ENCODE measurements at places on chromosomes 3 and 15.

GRCh38 chr15:90315278-90315982, 36.7 kb upstream of the ZNF774 start:
- DNase-seq, result no peak

DNA sequence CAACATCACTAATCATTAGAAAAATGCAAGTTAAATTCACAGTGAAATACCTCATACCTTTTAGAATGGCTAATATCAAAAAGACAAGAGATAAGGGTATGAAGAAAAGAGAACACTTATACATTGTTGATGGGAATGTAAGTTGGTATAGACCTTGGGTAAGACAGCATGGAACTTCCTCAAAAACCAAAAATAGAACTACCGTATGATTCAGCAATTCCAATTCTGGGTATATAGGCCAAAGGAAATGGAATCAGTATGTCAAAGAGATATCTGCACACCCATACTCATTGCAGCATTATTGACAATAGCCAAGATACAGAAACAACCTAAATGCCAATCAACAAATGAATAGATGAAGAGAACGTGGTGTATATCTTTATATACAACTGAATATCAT, 166.8 kb upstream of the LRRN1 start:
- DNase-seq, result no peak

- DNase-seq, result no peak
These were observed 53.1 kb upstream of the IP6K2 start for GRCh38 chr3:48770192-48770502.

- no peak for DNase-seq
These were observed 376.8 kb upstream of the ALCAM start for GRCh38 chr3:104989878-104990277.

DNA sequence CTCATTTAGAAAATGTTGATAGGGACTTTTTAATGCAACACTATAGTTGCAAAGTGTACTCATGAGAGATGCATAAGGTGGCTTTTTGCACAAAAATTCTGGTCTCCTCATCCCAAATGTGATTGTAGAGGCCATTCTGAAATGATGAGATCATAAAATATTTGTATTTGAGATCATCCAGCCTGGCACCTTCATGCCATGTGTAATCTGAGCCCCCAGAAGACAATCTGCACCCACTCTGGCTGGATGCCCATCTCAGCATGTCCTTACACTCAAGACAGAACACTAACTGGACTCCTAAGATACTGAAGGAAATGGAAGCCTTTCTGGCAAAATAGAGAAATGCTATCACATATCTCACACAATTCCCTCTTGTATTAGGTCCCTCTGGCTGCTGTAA, 49.2 kb downstream of the SLC7A14 start:
- no peak for DNase-seq

DNA sequence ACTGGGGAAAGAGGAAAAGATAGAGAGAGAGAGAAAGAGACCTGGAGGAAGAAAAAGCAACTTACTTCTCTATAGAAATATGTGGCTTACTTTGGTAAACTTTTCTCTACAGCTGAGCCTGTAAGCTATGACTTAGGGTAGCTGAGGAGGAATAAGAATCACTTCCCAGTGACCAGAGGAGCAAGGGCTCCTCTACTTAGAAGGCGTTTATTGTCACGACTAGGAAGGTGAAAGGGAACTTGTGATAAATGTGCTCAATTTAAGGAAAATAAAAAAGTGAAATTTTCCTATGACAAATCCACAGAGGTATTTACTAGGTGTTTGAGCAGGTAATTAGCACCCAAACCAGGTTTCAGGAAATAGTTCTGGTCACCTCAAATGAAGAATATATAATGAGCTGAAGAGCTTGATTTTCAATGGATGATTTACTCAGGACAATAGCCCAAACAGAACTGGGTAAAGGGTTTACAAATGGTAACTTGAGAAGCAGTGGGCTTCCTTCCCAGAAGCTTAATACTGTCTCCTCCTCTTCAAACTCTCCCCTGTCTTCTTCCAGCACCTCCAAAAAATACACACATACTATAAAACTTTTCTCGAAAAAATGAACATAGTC, 46.1 kb downstream of the SOX2 start:
- no peak for DNase-seq

GRCh38 chr15:76189106-76189505, 122.2 kb downstream of the ETFA start:
- no peak for DNase-seq

DNA sequence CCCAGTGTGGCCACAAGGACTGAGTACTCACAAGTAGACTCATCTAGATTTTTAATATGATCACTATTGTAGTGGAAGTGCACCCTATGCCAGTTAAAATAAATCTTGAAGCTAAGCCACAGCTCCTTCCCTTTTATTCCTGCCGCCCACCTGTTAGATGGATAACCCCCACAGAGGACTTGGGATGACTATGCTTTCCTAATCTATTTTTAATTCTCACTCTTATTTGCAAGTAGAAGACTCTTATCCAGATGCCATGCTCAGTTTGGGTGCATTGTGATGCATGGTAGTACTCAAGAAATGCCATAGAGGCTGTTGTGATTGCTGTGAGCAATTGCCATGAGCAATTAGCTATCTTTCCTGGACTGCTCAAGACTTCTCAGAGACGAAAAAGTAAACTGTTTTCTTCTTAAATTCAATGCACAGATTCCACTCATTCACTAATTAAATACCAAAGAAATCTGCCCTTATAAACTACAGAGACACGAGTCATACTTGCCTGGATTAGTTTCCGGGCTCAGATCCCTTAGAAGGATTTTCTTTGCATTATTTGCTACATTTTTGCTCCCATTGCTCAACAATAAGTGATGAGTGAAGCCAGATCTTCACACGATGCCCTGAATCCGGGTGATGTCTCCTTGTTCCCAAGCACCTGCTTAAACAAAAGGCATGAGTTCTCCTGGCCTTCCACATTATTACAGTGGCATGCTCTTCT, 472.1 kb downstream of the SOX2 start:
- no peak for DNase-seq

GRCh38 chr3:187750513-187751123, 5.3 kb upstream of the BCL6 start:
- DNase-seq, result no peak

GRCh38 chr3:142274908-142275307, 49.5 kb upstream of the GK5 start:
- no peak for DNase-seq

DNA sequence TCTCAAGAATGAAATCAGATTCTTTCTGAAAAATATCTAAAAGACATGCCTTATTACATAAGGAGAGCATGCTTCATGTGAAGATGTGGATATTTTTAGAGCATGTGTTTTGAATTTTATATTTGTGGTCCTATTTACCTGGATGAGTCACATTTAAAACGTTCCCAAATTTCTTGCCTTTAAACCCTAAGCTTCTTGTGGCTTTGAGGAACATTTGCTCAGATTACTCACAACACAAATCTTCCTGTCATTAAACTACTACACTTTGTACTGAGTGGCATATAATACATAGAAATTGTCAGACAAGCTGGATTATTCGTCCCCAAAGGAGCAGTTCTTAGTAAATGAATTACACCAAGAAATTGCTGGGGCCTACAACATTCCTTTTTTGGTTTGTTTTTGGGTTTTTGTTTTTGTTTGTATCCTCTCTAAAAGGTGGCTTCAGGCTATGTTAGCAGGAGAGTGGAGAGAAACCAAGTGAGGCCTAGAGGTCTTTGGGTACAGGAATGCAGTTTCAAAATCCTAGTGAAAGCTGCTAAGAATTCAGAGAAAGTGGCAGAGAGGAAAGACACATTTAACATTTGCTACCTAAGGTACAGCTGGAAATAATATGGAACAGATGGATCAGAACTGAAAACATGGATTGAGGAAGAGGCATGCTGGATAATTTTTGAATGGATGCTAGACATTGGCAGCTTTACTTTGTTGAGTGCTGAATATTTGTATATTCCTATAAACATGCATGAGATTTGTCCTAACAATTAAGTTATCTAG, 128.1 kb downstream of the RPL22L1 start:
- no peak for DNase-seq

GRCh38 chr3:46416811-46417510, 9.9 kb downstream of the CCRL2 start:
- DNase-seq, result no peak

DNA sequence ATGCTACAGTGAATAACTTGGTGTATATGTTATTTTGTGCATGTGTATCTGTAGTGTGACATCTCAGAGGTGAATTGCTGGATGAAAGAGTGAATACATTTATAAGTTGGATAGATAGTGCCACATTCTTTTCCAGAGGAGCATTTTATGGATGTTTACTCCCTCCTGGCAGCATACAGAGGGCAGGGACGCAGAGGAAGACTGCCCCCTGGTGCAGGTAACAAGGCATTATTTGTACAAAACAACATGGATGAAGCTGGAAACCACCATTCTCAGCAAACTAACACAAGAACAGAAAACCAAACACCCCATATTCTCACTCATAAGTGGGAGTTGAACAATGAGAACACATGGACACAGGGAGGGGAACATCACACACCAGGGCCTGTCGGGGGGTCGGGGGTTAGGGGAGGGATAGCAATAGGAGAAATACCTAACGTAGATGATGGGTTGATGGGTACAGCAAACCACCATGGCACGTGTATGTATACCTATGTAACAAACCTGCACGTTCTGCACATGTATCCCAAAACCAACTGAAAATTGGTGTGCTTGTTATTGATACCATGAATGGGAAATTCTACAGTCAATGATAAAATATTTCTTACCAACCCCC, 57.9 kb upstream of the CTXND1 start:
- no peak for DNase-seq

DNA sequence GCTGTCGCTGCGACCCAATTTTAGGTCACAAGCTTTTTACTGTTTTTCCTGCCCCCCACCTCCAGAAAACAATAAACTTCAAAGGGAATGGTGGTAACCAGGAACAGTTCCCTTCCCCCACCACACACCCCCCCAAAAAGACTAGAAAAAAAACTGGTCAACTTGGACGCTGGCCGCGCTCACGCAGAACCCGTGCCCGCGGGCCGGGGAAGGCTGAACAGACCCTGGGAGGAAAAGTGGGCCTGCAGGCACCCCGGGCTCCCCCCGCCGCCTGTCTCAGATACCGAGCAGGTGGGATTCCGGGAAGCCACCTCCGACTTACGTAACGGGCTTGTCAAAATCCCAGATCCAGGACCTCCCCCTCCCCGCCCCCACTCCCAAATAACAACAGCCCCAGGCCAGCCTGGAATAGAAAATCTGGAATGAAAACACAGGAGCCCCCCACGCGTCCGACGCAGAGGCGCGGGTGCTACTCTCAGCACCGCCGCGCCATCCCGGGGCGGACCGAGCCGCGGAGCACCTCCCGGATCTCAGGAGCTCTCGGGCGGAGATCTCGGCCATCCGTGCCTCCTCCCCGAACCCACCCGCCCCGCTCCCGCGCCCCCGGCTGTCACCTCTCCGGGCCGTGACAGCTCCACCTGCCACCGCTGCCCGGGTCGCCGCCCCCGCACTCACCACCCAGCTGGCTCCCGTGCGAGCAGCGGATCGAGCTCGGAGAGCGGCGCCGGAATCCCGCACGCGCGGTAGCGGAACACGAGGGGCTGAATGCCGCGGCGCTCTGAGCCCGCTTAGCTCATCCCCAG, 557 bp downstream of the DENND4A start:
- DNase-seq, result no peak

DNA sequence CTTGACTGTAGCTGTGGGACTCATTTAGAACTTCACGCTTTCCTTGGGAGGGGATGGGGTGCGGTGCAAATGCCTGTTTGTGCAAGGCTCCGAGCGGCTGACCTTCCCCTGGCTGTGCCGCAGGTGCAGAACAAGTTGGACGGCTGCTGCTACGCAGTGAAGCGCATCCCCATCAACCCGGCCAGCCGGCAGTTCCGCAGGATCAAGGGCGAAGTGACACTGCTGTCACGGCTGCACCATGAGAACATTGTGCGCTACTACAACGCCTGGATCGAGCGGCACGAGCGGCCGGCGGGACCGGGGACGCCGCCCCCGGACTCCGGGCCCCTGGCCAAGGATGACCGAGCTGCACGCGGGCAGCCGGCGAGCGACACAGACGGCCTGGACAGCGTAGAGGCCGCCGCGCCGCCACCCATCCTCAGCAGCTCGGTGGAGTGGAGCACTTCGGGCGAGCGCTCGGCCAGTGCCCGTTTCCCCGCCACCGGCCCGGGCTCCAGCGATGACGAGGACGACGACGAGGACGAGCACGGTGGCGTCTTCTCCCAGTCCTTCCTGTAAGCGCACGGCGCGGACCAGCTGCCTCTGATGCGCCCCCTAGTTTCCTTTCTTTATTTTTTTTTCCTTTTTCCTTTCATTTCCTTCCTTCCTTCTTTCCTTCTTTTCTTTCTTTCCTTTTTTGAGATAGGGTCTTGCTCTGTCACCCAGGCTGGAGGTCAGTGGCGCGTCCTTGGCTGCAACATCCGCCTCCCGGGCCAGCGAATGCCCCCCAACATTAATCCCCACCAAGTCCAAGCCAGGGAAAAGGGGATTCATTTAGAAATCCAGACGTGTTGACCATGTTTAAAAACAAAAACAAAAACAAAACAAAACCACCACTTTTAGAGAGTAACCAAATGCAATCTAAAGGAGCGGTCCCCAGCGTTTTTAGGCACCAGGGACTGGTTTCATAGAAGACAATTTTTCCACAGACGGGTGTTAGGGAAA, 42.7 kb downstream of the EIF2AK4 start:
- DNase-seq, result peak; percentile 9

- no peak for DNase-seq
These were observed 4.1 kb downstream of the PXYLP1 start for GRCh38 chr3:141235661-141236171.

GRCh38 chr15:61064651-61065050, 164.5 kb downstream of the RORA start:
- DNase-seq, result no peak

- DNase-seq, result no peak
These were observed 109.9 kb upstream of the GAP43 start for GRCh38 chr3:115513416-115513800.

DNA sequence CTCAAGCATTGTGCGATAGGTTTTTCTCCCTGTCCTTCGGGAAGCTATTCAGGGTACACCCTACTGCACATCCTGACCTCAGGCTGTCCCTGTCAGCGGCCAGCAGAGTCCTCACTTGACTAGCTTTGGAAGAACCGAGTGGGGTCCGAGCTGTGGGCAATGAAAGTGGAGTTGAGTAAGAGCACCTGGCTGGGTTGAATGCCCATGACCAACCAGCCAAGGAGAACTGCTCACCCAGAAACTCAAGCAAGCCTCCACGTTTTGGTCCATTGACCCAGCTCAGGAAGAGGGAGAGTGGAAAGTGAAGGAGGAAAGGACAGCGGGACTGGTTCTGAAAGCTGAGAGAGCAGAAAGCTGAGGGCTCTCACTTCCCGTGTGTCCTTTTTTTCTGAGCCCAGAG, 36.0 kb upstream of the HDGFL3 start:
- no peak for DNase-seq

DNA sequence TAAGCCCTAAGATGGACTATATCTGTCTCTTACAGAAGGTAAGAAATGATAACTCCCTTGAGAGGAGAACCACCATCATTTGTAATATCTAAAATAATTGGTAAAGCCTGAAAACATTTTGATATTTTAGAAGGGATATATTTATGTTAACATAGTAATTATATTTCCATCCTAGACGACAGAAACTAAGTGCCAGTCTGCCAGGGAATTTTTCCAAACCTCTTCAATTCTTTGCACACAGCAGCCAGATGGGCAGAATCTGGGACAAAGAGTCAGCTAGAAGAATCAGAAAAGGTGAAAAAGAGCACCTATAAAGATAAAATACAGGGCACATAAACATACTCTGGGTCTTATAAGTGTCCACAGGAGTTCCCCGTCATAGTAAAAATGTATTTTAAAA, 70.0 kb upstream of the CBLB start:
- DNase-seq, result no peak
